ENCODE measurements at places on chromosomes 3 and 15.
A peak's percentile ranks its signal among the peaks of the same experiment; 100 is the strongest.

GRCh38 chr3:117761703-117762620 is 1052.4 kb downstream of the TUSC7 start:
- DNase-seq = no peak

- DNase-seq = no peak
These were observed 32.5 kb downstream of the BCL2L10 start for GRCh38 chr15:52080031-52080430.

GRCh38 chr15:64180235-64180824 is 17.5 kb upstream of the PPIB start:
- DNase-seq = no peak

DNA sequence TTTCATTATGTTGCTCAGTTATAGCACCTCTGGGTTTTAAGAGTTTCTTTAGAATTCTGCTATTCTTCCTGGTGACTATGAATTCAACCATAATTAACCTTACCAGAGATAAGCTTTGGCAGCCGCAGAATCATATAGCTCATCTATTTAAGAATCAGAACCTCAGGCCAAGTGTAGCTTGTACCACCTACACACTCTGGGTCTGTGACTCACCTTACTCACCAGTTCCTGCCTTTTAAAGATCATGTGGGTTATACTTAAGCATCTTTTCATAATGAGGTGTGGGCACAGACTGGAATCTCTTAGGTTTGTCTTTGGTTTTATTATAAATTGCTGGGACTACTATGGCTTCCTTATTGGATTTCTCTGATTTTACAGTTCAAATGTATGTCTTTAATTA is 21.9 kb downstream of the CDV3 start:
- DNase-seq = no peak

- no peak for DNase-seq
These were observed 612.7 kb downstream of the TBL1XR1 start for GRCh38 chr3:176584413-176585176.

DNA sequence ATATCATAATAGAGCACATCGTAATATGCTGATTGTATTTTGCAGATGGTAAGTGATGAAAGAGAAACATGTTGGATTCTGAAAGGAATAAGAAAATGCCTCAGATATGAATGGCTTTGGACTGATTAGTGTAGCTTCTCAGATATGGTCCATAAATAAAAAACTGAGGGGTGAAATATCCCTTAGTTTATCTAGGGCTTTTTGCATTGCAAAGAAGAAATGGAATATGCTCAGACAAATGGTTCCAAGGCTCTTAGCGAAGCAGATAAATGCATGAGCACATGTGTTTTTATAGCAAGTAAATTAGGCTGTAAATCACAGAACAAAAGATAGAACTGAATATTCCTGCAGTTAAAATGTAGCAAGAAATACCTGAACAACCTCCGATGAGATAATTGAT is 820.9 kb upstream of the GRM7 start:
- DNase-seq = no peak

- DNase-seq = no peak
These were observed 364.6 kb upstream of the ZNF385D start for GRCh38 chr3:22115581-22115980.

DNA sequence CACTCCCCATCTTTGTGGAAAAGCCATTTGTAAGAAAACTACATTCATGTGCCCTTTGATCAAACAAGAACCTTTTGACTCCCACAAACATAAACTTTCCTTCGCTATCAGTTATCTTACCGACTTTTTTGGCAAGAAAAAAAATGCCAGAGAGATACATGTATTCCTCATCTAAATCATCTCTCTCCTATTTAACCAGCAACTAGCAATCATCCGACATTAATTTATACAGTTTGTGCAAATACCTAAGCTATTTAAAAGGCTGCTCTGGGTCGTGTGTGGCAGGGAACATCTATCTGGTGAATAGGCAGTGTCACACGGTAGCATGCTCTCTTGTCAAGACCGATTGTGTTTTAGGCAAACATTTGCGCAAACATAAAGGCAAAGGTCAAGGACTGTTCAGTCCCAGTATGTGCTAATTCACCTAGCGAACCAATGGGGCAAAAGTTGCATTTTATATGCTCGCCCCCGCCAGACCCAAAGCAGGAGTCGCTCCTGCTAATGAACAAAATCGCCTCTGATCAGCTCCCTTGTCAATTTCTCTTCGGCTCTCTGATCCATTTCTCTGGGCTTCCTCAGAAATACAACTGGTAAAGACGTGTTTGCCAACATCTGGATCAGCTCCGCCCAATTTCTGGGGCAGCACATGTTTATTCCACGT is 37.7 kb downstream of the ZIC4 start:
- no peak for DNase-seq

- no peak for DNase-seq
These were observed 20.6 kb downstream of the SMAD3 start for GRCh38 chr15:67085818-67086636.

GRCh38 chr3:114417675-114418074 is 123.8 kb downstream of the TIGIT start:
- no peak for DNase-seq

GRCh38 chr15:70428211-70428822 is 330.6 kb upstream of the TLE3 start:
- DNase-seq = peak; percentile 51

- no peak for DNase-seq
These were observed 434.4 kb upstream of the CNTN4 start for GRCh38 chr3:1664266-1664665.

- no peak for DNase-seq
These were observed 223.2 kb downstream of the MTHFS start for GRCh38 chr15:79673416-79674123.

GRCh38 chr15:84391191-84391590 is 155.6 kb downstream of the GOLGA6L4 start:
- no peak for DNase-seq

GRCh38 chr3:62237286-62237948 is 135.9 kb downstream of the FEZF2 start:
- no peak for DNase-seq

- no peak for DNase-seq
These were observed 83.6 kb downstream of the RAP2B start for GRCh38 chr3:153245661-153246060.

GRCh38 chr15:32870240-32871033 is 152.6 kb downstream of the GREM1 start:
- no peak for DNase-seq

DNA sequence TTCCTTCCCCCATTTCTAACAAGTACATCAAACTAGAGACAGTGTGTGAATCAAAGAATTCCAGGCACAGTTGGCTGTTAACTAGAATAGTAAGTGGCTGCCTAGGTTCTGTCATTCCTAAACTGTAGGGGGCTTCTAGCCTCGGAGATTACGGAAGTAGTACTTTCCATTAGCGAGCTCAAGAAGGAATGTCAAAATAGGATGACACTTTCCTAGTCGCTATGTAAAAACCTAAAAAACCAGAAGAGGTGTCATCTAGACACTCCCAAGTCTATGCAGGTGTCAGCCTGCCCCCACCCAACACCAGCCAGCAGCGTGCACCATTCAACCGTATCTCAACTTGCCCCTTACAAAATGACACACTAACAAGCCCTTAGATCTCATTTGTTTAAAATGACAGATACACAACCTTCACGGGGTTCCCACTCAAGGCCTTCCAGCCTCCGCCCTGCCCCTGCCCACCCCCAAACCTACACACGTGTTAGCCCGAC is 874 bp downstream of the INO80 start:
- DNase-seq = no peak

DNA sequence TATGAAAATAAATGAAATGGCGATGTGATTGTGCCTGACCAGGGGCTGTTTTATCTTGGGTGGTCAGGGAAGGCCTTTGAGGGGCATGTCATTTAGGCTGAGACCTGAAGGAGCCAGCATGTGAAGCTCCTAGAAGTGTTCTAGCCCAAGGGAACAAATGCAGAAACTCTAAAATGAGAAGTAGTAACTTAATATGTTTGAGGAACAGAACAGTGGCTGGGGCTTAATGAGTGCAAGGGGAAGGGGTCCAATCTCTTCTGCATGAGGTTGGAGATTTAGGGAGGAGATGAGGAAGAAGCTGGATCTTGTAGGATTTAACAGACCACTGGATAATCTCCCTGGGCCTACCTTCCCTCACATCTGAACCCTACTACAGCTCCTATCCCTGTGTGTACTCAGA is 110.5 kb downstream of the AKAP13 start:
- DNase-seq = no peak

GRCh38 chr3:86914670-86915069 is 76.3 kb downstream of the VGLL3 start:
- no peak for DNase-seq

- no peak for DNase-seq
These were observed 15.9 kb upstream of the HRH1 start for GRCh38 chr3:11138371-11138770.

DNA sequence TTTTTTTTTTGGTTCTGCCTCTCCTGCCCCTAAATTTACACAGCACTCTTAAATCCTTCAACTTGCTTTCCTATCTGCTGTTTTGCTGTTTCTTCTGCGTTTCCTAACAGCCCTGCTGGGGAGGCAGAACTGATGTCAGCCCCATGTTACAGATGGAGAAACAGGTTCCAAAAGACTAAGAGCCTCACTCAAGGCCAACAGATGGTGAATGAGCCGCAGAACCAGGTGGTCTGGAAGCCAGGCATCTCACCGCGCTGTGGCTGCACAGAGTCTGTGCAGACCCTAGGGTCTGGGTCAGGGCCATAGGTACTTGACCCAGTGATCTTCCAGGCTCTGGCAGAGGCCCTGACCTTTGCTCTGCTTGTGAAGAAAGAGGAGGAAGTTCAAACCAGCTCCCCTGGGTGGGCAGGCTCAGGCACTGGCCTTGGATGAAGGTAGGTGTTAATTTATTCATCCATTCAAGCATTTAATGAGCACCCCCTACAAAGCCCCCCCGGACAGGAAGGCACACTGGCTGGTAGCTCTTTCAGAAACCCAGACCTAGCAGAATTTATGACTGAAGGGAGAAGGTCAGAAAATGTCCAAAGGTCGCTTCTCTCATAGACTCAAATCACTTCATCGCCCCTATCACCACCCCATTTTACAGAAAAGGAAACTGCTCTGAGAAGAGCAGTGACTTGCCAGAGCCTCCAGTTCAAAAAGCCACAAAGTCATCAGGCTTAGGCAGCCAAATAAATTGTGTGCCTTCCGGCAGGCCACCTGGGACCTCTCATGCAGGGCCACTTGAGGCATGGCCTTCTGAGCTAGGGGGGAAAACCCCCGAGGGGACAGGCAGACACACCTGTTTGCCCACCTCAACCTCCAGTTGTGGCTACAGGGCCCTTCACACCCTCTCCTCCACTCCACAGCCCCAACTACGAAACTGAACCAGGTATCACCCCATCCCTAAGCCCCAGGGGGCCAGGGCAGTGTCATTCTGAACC is 2.7 kb downstream of the CHDH start:
- no peak for DNase-seq

DNA sequence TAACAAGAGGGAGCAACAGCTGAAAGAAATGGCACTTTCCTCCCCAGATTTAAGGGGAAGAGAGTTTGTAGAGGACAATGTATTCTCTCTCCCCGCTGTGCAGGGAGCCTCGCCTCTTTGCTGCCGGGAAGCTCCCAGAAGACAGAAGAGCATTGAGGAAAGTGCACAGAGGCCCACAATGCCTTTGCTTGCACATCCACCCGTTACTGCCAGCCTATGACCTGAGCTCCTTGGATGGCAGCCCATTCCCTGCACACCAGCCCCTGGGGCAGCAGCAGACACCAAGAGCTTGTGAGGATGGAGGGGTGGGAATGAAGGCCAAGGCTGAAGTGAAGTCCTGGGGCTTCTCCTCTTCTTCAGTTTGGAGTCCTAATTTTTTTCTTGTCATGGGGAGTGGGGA is 67.0 kb downstream of the CLDN11 start:
- no peak for DNase-seq

- DNase-seq = no peak
These were observed 256.6 kb upstream of the ROPN1 start for GRCh38 chr3:124248471-124249028.

DNA sequence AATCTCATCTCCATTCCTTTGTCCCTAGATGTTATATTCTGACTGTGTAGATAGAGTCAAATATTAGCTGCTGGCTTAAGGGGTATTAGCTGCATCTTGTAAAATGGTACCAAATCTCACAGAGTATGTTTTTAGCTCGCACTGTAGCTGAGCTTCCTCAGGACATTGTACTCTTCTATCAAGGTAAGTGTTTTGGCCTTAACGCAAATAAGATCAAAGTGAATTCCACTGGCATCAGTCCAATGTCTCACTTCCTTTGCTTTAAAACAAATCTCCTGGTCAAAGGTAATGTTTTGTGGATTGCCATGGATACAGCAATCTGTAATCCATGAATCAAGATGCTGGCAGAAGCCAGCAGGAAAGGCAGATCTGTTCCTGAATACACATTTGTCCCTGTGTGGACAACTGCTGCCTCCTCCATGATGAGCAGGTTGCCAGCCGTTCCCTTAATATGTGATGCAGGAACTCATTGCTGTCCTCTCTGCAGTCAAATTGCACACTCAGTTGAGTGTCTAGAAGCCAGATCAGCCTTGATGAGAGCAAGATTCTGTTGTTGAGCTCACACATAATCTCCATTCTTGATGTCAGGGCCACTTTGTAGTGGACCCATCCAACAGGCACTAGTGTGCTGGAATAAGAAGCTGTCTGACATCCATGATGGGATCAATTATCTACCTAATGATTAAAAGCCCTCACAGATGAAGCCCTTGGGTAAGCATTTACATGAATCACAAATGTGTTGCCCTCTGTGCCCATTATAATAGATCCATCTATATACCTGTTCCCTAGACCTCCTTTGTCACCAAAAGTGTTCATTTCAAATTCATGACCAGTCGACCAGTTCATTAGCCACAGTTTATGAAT is 96.6 kb upstream of the AGTR1 start:
- no peak for DNase-seq

DNA sequence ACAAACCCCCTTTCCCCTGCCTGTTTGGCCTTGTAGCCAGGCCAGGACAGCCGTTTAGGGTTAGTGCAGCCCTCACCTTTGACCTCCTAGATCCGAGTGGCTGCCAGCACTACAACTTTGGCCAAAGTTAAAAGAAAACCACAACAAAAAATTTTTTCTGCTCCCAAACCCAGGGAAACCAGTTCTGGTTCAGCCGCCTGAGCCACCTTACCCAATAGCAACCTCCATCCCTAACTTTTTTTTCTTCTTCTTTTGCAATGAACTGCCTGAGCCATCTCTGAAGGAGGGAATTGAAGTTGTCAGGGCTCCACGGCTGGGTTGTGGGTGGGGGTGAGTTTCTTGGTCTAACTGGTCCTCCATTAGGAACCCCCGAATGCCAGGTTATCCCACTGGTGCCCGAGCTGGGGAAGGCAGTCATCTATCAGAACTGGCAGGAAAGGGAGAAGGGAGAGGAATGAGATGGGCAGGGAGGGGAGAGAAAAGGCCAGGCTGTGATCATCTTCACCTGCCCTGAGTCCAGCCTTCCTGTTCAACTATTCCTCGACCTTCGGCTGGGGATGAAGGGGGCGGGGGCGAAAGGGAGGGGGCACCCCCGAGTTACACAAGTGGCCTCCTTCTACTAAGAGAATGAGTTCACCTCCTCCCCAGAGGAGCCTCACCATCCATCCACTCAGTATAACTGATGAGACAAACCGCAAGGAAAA is 6.2 kb upstream of the NR2F2 start:
- DNase-seq = no peak

Data from breast epithelium (tissue), 4 donors.